ENCODE measurements at places on chromosomes 7 and 10.

DNA sequence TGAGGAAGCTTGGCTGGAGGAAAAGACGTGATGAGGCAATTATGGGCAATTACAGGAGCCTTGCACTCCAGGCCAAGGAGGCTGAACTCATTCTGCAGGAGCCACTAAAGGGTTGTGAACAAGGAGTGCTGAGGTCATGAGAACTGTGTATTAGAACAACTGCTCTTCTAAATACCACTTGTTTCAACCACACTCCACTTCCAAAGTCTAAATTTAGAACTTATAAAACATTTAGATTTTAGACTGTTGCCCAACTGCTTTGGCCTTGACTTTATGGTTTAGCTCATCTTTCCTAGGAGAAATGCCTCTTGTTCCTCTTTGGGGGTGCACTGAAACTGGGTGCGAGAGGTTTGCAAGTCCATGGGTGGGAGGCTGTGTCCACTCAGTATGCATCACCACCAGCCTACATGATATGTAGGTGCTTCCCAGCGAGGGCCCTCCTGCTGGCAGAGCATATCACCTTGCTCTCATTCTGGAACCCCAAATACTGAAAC, 199.7 kb upstream of the AOAH start:
- no peak for DNase-seq

DNA sequence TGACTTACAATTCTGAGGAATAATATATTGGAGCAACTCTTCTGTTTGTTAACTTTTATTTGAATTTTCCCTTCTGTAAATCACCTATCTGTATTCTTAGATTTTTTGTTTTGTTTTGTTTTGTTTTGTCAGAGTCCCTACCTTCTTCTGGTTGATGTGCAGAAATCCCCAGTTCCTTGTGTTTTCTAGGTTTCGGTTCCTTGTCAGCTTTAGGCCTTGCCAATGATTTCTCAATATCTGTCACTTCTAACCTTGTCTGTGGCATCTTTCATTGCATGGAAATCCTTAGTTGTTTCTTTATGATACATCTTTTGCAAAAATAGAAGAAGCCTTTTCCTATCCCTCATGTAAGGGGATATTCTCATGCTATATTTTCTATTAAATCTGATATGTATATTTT, 21.7 kb upstream of the ST8SIA6 start:
- DNase-seq = no peak

GRCh38 chr7:2383543-2384274, 19.7 kb upstream of the CHST12 start:
- no peak for DNase-seq

- no peak for DNase-seq
Observed at GRCh38 chr10:110862961-110863360, 8.8 kb upstream of the PDCD4 start.

GRCh38 chr10:101617824-101618568, 29.9 kb downstream of the DPCD start:
- DNase-seq = no peak

GRCh38 chr10:50234486-50234885, 16.8 kb downstream of the ASAH2 start:
- DNase-seq = no peak

- DNase-seq = no peak
Observed at GRCh38 chr7:82678716-82679115, 235.1 kb upstream of the CACNA2D1 start.

DNA sequence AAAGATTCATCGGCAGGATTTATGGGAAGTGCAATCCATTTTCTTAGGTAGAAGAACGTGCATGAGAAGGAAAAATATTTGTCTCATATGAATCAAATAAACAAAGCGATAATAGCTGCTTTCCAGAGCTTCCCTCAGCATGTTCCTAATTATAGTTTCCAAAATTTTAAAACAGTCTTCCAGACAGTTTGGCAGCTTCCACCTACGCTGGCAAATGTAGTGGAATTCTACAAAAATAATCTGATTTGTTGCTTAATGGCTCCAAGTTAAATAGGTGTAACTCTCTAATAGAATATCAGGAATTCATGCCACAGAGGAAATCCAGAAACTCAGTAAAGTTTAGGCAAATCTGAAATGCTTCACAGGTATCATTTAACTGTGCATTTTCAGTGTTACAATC, 23.3 kb upstream of the AGBL3 start:
- no peak for DNase-seq

- DNase-seq = no peak
Observed at GRCh38 chr7:85290269-85290668, 103.4 kb upstream of the SEMA3D start.

DNA sequence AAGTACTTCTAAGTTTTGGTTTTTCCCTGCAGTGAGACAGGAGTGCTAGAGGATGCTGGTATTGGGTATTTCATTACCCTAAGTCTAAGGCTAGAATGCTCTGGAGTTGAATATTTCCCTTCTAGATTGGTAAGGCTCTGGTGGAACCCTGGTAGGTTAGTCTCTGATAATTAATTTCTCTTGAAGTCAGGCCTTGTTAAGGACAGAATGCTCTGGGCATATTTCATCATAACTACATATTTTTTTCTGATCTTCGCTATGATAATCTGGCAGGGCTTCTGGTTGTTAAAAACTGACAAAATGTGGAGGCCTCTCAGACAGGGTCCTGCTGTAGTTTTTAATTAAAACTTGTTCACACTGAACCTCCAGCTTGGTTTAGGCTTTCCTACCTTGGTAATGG, 83.8 kb downstream of the CDK13 start:
- DNase-seq = no peak

DNA sequence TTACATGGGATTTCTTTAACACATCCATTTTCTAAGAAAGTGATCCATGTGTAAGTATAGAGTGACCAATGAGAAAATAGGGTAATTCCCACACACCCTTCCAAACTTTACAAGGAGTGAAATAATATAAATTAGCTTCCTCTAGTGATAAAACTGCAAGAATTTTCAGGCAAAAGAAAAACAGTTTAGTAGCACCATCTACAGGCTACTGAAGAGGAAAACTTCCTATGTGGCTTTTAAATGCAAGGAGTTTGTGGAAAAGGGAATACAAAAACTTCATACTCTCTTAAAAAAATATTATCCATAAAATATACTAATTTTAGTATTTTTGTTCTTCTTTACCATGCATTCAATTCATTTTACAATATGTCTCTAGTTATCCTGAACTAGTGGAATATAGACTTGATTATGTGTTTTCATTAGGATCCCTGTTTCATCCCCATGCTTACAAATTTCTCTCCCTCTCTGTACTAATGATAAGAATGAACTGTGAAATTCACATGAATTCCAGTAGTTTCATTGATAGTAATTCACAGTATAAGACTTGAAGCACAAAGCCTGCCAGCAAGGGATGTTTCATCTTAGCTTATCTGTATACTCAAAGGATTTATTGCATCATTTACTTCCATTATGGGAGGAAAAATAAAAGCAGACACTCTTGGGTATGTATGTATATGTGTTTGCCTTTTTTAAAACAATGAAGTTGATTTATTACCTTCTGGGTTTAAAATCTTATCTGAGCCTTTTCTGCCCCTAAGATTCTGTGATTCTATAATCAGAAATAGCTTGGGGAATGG, 442.9 kb downstream of the AUTS2 start:
- DNase-seq = no peak
